ENCODE measurements at places on chromosomes 6 and 20. TPM values are rescaled to one million over a fixed set of nuclear protein-coding genes. Genes with fewer than 3 reads are reported as not detected.

The THEMIS gene
- 0.41 TPM for total RNA-seq

DNA sequence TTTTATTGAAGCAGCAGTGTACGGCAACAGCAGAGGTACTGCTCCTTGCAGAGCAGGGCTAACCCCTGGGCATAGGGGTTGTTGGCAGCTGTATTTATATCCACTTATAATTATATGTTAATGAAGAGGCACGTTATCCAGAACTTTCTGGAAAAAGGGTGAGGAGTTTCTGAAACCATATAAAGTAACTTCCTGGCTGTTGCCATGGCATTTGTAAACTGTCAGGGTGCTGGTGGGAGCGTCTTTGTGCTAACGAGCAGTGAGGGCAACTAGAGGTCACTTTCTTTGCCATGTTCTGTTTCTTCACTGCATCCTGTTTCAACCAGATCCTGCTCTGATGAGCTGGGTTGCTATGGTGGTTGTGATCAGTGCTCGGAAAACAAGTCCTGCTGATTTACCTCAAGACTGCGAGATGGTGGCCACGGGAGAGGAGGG lies 11.1 kb upstream of the ARFGEF2 start:
- no peak for DNase-seq

DNA sequence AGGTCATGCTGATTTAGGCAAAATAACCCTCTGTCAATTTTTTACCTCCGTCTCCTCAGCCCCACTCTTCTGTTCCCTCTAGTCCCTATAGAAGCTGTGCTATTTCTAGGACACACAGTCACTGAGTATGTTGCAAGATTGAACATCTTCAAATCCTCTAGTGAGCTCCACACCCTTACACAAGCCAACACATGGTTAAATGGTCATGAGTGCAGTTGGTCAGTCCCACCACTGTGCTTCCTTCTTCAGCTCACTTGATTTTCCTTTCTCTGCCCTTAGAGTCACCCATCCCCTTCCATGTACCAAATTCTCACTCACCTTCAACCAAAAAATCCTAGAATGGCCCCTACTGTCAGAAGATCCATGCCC lies 48.2 kb upstream of the F13A1 start:
- no peak for DNase-seq

The MOXD1 gene
- total RNA-seq, result 15.9 TPM

- DNase-seq, result no peak
Observed at GRCh38 chr20:10359621-10360040, 74.4 kb downstream of the MKKS start.

The DAAM2 gene
- total RNA-seq, result 5.3 TPM
